Breast epithelium (tissue), 4 donors: ENCODE measurements at places on chromosomes 7 and 10. TPM values are rescaled to one million over a fixed set of nuclear protein-coding genes. Genes with fewer than 3 reads are reported as not detected.

- no peak overlapping the region for H3K4me3 ChIP-seq
- no peaks in the 10 kb centered on the region for H3K4me1 ChIP-seq
- H3K27me3 ChIP-seq = no peaks in the 10 kb centered on the region
- H3K27ac ChIP-seq = no peak overlapping the region
Observed at GRCh38 chr7:22709857-22710256, 17.1 kb upstream of the IL6 start.

GRCh38 chr10:14536241-14537213 is 205.8 kb upstream of the FRMD4A start:
- H3K36me3 ChIP-seq = no peaks in the 10 kb centered on the region
- H3K27me3 ChIP-seq = no peaks in the 10 kb centered on the region
- peak overlapping the region; percentile 15 for H3K4me3 ChIP-seq
- H3K4me1 ChIP-seq = no peaks in the 10 kb centered on the region
- DNase-seq = peak; percentile 75

GRCh38 chr10:75826846-75827245 is 395.4 kb downstream of the LRMDA start:
- H3K36me3 ChIP-seq = no peaks in the 10 kb centered on the region
- no peak overlapping the region for H3K27ac ChIP-seq
- no peaks in the 10 kb centered on the region for H3K4me1 ChIP-seq
- H3K4me3 ChIP-seq = no peak overlapping the region
- H3K27me3 ChIP-seq = no peaks in the 10 kb centered on the region

DNA sequence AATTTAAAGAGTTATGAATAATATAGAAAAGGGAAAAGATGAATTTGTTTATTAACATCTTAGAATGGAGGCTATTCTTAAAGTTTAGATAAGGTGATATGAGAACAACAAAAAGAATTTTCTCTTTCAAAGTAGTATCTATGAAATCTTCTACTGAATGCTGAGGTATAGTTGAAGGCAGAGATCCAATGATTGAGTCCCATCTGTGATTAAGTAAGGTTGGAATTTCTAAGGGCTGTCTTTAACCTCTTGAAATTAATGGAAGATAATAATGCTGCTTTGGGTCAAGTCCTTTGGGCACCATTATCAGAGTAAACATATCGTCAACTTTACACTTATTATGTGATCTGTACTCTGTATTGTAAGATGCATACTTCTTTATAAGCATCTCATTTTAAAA is 307.9 kb downstream of the PRKG1 start:
- no peak for DNase-seq
- H3K36me3 ChIP-seq = no peaks in the 10 kb centered on the region
- H3K4me3 ChIP-seq = no peak overlapping the region
- no peaks in the 10 kb centered on the region for H3K27me3 ChIP-seq

DNA sequence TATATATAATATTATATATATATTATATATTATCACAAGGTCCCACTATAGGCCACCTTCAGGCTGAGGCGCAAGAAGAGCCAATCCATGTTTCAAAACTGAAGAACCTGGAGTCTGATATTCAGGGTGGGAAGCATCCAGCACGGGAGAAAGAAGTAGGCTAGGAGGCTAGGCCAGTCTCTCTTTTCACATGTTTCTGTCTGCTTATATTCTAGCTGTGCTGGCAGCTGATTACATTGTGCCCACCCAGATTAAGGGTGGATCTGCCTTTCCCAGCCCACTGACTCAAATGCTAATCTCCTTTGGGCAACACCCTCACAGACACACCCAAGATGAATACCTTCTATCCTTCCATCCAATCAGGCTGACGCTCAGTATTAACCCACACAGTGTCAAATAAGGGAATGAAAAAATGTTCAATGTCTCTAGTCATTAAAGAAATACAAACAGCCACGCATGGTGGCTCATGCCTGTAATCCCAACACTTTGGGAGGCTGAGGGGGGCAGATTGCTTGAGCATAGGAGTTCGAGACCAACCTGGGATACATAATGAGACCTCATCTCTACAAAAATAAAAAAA is 135.4 kb upstream of the PCBD1 start:
- no peak overlapping the region for H3K27ac ChIP-seq
- DNase-seq = no peak
- no peak overlapping the region for H3K4me3 ChIP-seq
- H3K36me3 ChIP-seq = no peaks in the 10 kb centered on the region
- H3K27me3 ChIP-seq = no peaks in the 10 kb centered on the region

DNA sequence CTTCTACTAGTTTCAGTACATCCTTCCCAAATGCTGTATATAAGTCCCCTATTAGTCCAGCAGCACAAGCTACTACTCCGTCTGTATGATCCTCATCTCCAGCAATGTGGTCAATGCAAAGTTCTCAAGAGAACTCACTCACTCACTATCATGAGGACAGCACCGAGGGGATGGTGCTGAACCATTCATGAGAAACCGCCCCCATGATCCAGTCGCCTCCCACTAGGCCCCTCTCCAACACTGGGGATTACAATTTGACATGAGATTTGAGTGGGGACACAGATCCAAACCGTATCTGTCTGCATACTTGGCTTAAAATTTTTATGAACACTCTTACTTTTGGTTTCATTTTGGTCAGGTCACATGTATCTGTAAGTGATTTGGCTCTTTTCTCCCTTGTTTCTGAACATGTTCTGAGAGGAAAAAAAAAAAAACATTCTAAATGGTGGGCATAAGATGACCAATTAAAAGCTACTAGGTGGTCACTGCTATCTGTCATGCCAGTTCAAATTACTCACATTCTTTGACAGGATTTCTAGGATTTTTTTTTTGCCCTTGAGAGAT is 60.1 kb downstream of the ZNF783 start:
- H3K36me3 ChIP-seq = no peaks in the 10 kb centered on the region
- no peaks in the 10 kb centered on the region for H3K4me1 ChIP-seq
- no peaks in the 10 kb centered on the region for H3K27me3 ChIP-seq
- peak overlapping the region; percentile 18 for H3K4me3 ChIP-seq

DNA sequence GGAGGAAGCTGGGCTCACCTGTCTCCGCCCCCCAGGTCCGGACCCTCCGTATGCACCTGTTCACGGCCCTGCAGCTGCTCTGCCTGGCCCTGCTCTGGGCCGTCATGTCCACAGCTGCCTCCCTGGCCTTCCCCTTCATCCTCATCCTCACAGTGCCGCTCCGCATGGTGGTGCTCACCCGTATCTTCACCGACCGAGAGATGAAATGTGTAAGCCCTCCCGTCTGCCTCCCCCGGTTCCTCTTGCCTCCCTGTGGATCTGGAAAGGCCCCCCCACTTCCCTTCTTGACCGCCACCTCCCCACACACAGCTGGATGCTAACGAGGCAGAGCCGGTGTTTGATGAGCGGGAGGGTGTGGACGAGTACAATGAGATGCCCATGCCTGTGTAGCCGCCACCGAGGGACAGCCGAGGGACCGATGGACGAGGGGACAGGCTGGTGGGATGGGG is 4.6 kb downstream of the FASTK start:
- no peak for DNase-seq
- peaks cover 6% of the 10 kb centered on the region for H3K4me1 ChIP-seq
- H3K36me3 ChIP-seq = peaks cover 10% of the 10 kb centered on the region
- no peak overlapping the region for H3K27ac ChIP-seq
- no peak overlapping the region for H3K4me3 ChIP-seq

DNA sequence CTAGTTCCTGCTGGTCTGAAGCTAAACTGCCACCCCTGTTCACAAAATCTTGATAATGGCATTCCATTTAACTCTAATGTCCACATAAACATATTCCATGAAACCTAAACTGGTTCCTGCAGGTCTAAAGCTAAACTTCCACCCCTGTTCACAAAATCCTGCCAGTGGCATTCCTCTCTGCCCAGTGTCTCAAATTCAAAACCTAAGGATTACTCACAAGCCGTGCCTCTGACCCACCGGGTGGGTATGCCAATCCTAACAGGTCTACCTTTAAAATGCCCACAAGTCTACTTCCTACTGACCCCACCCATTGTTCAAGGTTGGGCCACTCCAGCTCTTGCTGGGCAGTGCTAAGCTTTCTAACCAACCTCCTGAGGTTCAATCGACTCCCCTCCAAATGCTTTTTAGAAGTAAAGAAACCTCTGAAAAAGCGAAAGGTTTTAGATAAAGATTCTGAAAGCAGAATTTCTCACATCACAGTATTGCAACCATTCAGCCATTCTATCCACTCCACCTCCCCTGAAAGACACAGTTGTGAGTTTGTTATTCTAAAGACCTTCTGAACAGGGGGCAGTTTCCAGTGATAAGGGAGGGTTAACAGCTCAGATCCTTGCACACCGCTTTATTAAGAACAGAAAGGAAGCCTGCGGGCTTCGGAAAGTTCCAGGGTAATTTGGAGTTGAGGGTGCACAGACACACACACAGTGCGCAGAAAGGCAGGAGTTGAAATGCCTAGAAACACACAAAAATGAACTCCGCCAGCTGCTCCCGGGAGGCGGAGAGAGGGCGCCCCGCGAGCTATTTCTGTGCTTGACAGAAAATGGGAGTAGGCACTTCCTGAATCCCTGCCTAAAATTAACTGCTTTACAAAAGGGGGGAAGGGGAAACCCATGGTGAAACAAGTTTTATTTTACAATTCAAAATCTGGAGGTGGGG is 87.7 kb downstream of the TNS3 start:
- DNase-seq = no peak
- no peak overlapping the region for H3K4me3 ChIP-seq
- H3K27me3 ChIP-seq = no peaks in the 10 kb centered on the region
- H3K4me1 ChIP-seq = no peaks in the 10 kb centered on the region
- H3K36me3 ChIP-seq = no peaks in the 10 kb centered on the region

DNA sequence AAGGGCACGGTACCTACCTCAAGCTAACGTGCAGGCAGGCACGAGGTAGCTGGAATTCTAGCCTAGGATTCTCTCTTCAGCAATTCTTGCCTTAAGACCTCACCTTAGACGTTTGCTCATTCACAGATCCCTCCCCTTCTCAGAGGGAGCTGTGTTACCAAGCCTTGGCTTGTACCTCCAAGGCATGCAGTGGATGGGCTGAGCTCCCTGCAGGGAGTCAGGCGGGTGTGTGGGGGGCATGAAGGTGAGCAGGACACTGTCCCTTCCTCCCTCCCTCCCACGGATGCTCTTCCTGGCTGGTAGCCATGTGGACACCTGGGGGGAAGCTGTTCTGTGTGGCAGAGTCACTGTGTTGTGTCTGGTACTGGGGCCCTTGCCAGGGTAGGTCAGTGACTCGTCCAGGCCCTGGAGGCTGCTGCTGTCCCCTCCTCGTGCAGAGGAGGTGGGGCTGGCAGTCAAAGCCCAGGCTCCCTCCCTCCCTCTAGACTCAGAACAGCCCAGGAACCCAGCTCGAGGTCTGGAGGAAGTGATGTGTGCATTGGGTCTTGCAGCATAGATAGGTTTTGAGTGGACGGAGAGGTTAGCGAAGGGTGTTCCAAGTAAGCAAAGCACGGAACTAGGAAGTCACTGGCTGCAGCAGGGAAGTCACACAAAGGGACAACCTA is 222.2 kb upstream of the SH2B2 start:
- H3K36me3 ChIP-seq = no peaks in the 10 kb centered on the region
- DNase-seq = peak; percentile 51
- H3K27me3 ChIP-seq = no peaks in the 10 kb centered on the region
- no peak overlapping the region for H3K4me3 ChIP-seq
- H3K27ac ChIP-seq = no peak overlapping the region
- H3K4me1 ChIP-seq = no peaks in the 10 kb centered on the region

DNA sequence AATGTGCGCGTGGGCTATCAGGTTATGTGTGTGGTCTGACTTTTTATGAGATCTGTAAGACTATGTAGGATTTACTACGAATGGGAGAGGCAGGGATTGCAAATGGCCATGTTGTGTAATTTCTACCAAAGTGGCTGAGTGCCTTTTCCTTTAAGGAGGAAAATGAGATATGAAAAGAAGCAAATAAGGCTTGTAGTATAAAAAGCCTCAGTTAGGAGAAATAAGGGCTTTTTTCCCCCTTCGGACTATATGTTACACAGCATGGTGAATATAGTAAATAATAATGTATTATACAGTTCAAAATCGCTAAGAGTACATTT is 447 bp upstream of the GPAM start:
- peak overlapping the region; percentile 77 for H3K4me3 ChIP-seq
- H3K27ac ChIP-seq = peak overlapping the region; percentile 83
- no peaks in the 10 kb centered on the region for H3K27me3 ChIP-seq
- no peak for DNase-seq
- peaks cover 4% of the 10 kb centered on the region for H3K36me3 ChIP-seq

DNA sequence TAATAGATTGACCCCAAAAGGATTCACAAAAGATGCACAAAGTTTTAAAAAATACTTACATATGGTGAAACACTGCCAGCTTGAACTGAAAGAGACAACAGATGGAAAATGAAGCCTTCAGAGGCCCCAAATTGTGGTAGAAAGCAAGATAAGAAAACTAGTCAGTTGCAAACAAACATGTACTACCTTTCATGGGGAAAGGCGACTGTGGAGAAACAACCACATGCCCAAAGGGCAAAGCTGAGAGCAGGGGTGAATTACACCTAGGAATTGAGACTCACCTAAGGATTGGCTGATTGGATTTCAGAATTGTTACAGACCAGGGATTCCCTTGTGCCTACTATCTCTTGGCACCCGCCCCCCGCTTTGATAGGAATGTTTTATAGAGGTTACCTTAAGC is 13.1 kb downstream of the EPC1 start:
- H3K4me3 ChIP-seq = no peak overlapping the region
- no peak overlapping the region for H3K27ac ChIP-seq
- no peaks in the 10 kb centered on the region for H3K27me3 ChIP-seq

Gene ANKRD2
- total RNA-seq = not detected
